Psoas muscle (tissue), 8 donors: ENCODE measurements at places on chromosomes 16 and 17. TPM values are rescaled to one million over a fixed set of nuclear protein-coding genes. Genes with fewer than 3 reads are reported as not detected.

- DNase-seq = no peak
Measured at GRCh38 chr17:39969375-39969774, 6.6 kb downstream of the GSDMA start.

GRCh38 chr17:56171186-56171959, 18.1 kb downstream of the ANKFN1 start:
- DNase-seq = no peak

DNA sequence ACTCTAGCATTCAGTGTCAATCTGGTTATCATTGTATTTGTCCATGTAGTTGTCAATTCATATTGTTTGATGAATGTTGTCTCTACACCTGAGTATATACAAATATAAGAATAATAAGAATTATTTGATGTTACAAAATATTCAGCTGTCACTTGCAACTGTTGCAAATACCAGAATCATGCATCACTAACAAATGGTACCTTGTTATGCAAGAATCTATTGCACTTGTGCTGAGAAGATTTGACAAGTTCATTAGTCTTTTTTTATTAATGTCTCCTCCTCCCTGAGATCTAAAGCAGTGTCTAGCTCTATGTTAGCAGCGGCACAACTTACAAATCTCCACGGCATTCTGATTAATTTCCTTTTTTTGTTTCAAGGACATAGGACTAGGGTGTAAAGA, 22.2 kb upstream of the AKAP1 start:
- DNase-seq = no peak

DNA sequence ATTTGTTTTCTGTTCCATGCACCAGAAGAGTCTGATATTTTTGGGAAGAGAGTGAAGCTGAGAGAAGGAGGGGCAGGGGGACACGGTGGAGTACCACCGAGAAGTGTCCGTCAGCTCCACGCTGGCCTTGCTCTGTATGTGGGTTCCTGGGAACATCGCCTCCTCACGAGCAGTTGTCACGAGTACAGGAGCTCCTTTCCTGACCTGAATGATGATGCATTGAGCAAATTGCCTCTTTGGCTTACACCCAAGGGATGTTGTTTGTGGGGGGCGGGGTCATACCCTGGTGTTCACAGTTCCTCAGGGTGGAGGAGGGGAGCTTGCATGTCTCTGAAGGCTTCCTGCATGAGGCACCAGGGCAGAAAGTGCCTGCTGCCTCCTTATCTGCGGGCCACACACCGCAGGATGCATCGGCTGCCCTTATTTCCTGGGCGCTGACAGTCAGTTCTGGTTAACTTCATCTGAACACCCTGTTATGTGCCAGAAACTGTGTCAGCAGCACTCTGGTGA, 36.2 kb downstream of the RGS9 start:
- DNase-seq = no peak

DNA sequence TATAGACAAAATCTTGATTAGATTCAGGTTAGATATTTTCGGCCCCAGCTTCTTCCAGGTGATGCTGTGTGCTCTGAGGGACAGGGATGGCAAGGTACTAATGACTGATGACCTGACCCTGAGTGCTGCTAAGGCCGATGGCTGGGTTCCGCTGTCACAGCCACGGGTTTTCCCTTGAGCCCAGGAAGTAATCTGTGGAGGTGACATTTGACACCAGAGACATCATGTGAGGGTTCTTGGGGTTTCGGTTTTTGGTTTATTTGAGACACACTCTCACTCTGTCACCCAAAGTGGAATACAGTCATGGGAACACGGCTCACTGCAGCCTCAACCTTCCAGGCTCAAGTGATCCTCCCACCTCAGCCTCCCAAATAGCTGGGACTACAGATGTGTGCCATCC, 9.8 kb downstream of the OTOP3 start:
- no peak for DNase-seq

DNA sequence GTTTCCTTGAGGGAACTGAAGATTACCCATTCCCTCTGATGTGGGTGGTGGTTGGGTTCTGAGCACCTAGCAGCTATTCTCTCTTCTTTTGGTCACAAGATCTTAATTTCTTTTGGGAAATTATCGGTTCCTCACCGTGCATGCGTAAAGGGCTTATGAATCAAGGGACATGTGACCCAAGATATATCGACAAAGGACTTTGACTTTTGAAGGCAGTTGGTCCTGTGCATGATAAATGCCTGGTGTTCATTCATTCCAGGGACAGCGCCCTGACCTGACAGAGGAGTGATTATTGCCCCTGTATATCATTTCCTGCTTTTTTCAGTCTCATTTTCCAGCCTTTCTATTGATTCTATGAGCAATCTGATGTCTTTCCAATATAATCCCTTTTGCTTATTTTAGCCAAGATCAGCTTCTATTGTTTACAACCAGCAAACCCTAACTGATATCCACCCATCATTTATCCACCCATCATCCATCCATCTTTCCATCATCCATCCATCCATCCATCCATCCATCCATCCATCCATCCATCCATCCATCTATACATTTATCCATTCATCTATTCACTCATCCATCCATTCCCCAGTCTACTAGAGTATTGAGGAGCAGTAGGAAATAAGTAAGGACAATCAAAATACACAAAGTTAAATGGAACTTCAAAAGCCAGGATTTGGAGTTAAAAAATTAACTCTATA, 25.1 kb downstream of the ASIC2 start:
- DNase-seq = no peak

GRCh38 chr17:80360396-80360795, 54.6 kb upstream of the ENDOV start:
- no peak for DNase-seq

GRCh38 chr17:41655611-41656111, 31.3 kb upstream of the KRT17 start:
- peak; percentile 50 for DNase-seq

GRCh38 chr17:65202844-65203571, 65.8 kb downstream of the RGS9 start:
- no peak for DNase-seq

- DNase-seq = no peak
Measured at GRCh38 chr17:36198831-36199465, 2.4 kb upstream of the CCL3L1 start.

- no peak for DNase-seq
Measured at GRCh38 chr17:63364944-63365343, 81.2 kb downstream of the CYB561 start.

DNA sequence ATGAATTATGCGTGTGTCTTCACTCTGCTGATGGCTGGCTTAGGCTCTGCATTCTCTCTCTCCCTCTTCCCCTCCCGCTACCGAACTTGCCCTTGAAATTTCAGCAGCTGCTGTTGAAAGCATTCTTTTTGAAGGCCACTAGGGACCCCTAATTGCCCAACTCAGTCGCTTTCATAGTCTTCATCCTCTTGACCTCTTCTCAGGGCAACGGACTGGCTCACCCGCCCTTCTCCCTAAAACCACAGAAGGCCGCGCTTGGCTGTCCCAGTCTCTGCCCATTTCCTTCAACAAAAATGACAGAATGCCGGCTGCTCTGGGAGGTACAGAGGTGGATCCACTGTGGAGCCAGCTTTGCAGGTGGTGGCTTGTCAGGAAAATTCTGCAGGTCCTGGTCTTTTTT, 21.0 kb upstream of the FMNL1 start:
- DNase-seq = peak; percentile 80

ACSM2B gene
- polyA plus RNA-seq = not detected

GTF3C1 gene
- 37.6 TPM for polyA plus RNA-seq

NEK8 gene
- 1.1 TPM for polyA plus RNA-seq
